HuH-7 (cell line): ENCODE measurements at places on chromosomes 13 and 19.

DNA sequence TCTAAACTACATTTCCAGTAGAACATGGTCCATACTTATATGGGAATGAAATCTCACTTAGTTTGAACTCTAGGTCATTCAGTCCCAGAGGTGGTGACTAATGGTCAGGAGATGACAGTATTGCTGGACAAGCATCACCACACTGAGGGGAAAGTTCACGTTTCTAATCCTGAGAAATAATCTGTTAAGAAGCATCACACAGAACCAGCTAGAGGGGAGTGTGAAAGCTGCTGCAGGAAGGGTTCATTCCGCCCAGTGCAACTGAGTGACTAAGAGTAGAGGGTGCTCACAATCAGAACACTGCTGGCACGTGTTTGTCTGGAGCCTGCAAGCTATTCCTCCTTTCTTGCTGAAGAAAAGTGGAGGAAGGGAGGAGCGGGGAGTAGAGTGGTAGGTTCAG lies 2.7 kb downstream of the COL4A1 start:
- no peak for DNase-seq

GRCh38 chr19:3357271-3357991 lies 9.0 kb upstream of the NFIC start:
- no peak for DNase-seq

DNA sequence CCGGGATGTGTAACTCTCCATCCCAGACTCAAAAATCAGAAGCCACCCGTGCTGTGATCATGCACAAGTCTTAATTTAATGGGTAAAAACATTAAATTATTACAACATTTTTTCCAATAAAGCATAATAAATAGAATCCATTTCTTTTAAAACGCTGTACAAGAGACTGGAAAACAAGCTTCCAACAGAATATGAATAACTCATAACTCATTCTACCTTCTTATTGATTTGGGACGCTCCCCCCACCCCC lies 523 bp upstream of the KRI1 start:
- no peak for DNase-seq

GRCh38 chr19:57946316-57946715 lies 1.2 kb downstream of the ZNF256 start:
- no peak for DNase-seq

DNA sequence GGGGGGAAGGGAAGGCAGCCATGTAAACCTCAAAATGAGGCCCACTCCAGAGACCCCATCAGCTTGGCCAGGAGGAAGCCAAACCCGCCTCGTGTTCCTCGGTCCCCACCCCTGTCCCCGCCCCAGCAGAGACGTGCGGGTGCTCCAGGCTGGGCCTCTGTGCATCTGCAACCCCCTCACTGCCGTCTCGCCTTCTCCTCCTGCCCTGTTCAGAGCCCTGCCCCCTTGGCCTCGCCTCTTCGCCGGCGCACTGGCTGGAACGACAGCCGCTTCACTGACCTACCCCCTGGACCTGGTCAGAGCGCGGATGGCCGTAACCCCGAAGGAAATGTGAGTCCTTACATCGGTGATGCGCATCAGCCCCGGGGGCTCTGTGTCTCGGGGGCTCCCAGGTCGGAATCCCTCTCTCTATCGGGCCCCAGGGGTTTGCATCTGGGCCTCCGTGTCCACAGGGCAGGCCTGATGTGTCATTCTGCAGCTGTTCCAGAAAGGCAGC lies 32.2 kb downstream of the TMEM161A start:
- DNase-seq, result no peak

GRCh38 chr13:43929947-43930346 lies 50.2 kb downstream of the LACC1 start:
- DNase-seq, result no peak

- peak; percentile 95 for DNase-seq
Observed at GRCh38 chr19:531009-531752, 379 bp upstream of the CDC34 start.

DNA sequence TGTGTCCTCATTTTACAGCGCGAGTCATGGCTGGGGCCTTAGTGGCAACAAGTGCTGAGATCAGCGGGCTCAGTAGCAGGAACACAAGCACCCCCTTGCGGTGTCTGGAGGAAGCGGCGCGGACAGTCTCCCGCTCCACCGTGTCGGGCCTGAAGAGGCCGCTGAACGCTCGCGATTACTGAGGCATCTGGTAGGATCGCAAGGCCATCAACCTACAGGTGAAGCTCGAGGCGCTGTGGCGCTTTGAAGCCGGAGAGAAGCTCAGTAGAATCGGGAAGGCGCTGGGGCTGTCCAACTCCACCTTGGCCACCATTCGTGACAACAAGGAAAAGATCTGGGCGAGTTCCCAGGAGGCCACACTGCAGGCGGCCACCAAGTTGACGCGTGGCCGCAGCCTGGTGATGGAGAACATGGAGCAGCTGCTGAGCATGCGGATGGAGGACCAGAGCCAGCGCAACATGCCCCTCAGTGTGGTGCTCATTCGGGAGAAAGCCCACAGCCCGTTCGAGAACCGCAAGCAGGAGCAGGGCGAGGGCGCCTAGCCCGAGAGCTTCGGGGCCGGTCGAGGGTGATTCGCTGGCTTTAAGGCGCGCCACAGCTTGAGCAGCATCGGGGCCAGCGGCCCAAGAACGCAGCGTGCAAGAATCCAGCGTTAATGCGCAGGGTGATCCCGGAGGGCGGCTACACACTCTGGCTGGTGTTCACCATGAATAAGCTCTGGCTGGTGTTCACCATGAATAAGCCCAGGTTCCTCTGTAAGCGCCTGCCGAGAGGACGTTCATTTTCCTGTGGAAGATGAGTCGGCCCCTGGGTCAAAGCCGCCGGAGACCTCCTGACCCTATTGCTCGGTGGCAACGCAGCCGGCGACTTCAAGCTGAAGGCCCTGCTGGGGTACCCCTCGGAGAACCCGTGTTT lies 8.3 kb upstream of the MZF1 start:
- DNase-seq, result peak; percentile 39

DNA sequence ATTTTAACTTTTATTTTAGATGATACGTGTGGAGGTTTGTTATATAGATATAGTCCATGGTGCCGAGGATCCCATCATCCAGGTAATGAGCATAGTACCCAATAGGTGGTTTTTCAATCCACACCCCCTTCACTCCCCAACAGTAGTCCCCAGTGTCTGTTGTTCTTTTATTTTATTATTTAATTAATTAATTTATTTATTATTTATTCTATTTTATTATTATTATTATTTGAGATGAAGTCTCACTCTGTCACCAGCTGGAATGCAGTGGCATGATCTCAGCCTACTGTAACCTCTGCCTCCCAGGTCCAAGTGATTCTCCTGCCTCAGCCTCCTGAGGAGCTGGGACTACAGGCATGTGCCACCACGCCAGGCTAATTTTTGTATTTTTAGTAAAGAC lies 2086.2 kb downstream of the PCDH9 start:
- no peak for DNase-seq

DNA sequence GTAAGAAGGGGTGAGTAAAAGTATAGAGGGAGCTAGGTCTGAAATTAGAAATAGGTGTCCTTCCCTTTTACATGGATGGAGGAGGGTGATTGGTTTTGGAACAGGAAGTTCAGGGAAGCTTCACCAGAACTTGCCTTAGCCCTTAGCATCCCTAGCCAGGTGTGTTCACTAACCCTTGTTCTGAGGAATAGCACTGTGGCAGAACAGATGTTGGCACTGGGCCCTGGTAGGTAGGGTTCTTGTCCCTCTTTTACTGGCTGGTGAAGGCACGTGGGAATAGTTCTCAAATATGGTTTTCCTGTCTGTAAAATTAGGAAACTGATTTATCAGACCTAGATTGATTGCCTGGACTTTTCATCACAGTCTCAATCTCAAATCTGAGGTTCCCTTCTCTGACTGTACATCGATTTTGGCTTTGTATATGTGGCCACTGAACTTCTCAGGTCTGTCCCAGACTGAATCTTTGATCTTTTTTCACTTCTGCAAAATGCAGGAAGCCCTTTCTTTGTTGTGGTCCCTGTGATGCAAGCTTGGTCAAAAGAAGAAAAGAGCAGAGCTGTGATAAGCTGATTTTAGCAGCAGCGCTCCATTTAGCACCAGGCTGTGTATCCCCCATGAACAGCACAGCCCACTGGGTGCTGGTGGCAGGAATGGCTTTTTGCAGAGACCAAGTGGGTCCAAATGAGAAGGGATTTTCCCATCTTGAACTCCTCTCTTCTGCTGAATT lies 86.2 kb upstream of the HTR2A start:
- no peak for DNase-seq

DNA sequence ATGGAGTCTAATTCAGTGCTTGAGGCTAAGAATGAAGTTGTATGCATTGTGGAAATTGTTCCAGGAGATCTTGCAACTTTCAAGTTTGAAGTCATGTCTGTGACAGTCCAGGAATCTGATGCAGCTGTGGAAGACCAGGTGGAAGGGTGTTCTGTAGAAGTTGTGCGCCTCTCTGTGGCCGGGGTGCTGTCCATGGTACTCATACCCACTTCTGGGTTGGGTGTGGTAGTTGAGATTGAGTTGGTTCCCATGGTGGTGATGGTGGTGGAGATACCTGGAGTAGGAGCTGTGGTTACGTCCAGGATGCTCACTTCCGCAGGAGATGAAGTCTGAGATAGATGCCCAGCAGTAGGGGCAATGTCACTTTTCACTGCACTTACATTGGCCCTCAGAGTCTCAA lies 44.3 kb downstream of the MUC16 start:
- DNase-seq, result no peak

DNA sequence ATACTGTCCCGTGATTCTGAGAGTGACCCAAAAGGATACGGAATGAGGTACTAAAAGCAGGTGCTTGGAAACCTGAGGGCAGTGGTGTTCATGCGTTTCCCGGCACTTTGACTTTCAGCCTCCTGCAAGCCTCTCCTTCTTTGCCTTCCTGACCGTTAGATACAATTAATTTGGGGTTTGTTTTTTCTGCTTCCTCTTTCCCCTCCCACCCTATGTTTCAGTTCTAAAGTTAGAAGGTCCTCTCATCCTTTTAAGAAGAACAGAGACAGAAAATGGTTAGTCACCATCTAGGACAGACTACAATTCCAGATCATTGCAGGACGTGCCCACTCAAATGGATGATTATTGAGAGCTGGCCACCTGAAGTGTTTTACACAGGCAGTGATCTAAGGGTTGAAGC lies 1.8 kb upstream of the LILRB4 start:
- DNase-seq, result no peak

DNA sequence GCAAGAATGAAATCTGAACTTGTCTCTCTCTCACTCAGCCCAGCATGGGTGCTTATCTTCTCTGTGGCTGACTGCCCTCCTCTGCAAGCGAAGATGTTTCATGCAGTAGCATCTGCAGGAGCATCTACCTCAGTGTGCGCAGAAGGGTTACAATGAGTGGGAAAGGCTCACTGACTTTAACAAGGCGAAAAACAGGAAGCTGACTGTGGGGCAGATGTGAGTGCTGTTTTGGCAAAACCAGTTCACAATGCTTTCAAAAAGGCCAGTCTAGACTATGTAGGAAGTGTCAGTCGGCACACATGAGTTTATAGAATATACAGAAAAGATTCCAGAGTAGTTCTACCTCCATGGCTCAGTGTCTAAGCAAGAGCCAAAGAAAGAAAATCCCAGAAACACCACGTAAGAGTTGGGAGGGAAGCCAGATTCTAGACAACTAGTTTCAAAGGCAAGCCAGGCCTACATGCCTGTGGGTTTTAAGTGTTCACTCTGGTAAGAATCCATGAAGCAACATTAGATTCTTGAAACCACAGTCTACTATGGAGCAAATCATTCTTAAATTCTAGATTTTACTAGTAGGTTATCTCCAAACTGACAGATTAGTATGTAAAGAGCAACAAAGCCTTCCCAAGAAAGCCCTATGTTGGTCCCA lies 124.5 kb downstream of the ABCC4 start:
- DNase-seq, result no peak

DNA sequence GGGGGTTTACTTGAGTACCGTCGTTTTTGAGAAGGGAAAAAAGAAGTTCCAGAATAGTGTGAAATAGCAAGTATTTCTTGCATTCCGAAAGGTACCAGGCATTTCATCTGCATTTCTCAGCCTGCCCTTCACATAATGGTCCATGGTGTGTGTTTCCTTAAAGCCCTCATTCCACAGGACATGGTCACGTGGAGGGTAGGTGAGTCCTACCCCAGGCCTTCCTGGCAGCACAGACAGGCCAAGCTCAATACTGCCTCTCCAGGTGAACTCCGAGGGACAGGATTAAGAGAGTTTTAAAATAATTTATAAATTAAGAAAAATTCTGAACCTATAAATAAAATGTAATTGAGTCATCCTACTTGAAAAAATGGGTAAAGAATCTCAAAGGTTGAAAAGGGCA lies 64.7 kb downstream of the TNFRSF19 start:
- no peak for DNase-seq

DNA sequence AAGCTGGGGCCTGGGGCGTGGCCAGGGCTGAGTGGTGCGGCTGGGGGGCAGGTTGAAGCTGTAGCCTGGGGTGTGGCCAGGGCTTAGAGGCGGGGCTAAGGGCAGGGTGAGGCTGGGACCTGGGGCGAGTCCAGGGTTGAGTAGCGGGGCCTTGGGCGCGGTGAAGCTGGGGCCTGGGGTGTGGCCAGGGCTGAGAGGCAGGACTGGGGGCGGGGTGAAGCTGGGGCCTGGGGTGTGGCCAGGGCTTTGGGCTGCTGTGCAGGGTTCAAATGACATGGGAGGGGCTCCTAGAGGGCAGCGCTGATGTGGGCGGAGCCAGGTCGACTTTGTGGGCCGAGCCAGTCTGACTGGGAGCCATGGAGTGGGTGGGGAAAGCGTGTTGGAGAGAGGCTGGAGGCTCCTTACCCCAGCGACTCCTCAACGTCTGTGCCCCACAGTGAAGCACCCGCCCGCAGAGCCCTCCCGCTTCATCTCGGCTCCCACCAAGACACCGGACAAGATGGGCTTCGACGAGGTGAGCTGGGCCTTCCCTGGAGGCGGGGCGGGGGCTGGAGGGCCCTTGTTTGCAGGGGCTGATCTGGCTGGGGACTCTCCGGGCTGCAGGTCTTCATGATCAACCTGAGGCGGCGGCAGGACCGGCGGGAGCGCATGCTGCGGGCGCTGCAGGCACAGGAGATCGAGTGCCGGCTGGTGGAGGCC lies 21.5 kb downstream of the COLGALT1 start:
- DNase-seq, result peak; percentile 35

GRCh38 chr13:93305886-93306285 lies 79.3 kb downstream of the GPC6 start:
- no peak for DNase-seq

DNA sequence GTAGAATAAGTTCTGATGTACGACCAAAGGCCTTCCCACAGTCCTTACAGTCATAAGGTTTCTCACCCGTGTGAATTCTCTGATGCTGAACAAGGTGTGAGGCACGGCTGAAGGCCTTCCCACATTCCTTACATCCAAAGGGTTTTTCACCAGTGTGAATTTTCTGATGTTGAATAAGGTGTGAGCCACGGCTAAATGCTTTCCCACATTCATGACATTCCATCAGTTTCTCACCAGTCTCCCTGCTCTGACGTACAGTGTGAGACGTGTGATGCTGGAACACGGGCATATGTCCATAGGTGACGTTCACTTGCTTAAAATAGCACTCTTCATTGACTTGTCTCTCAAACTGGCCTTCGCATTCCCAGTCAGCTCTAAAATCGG lies 31.0 kb upstream of the COX7A1 start:
- no peak for DNase-seq

GRCh38 chr13:45542391-45542790 lies 73.1 kb downstream of the ERICH6B start:
- no peak for DNase-seq

GRCh38 chr19:16289594-16289993 lies 35.0 kb upstream of the KLF2 start:
- DNase-seq, result no peak
